ENCODE measurements at places on chromosomes 6 and 20.
A peak's percentile ranks its signal among the peaks of the same experiment; 100 is the strongest.

DNA sequence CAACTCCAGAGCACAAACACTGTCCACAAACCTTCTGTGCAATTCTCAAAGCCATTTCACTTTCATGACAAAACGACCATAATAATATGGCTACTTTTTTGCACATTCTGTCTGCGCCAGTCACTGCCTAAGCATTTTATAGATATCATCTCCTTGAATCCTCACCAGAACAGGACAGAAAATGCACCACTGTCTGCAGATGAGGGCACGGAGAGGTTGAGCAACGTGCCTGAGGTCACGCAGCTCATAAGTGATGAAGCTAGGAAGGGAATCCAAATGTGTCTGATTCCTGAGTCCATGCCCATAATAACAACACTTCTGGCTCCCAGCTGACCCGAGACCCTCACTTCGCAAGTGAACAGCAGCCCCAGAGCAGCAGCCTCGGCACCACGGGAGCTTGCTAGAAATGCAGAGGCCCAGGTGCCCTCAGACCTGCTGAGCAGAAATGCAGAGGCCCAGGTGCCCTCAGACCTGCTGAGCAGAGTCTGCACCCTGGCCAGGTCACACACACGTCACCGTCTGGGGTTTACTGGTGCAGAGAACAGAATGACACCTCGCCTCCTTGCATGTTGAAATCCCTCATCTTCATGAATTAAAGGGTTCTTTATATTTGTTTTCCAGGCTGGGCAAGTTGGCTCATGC is 265.2 kb downstream of the BMP7 start:
- DNase-seq = no peak

GRCh38 chr20:24673678-24674570 is 204.5 kb downstream of the SYNDIG1 start:
- no peak for DNase-seq

DNA sequence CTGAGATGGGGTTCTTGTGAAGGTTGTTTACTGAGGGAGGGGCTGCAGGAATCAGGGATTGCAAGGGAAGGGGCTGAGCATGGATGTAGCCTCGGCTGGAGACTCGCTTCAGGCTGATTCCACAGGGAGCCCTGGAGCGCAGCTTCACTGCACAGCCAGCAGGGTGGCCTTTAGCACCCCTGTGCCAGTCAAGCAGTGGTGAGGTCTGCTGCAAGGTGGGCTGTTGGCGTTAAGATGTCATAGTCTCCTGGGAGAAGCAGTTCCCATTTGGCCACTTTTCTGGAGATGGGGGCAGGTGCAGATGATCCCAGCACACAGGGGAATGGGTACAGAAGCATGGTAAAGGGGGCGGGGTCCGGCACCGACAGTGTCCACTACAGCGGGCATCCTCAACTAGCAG is 126.3 kb downstream of the TOX2 start:
- no peak for DNase-seq

- DNase-seq = no peak
Observed at GRCh38 chr20:17987988-17988387, 19.2 kb downstream of the MGME1 start.

DNA sequence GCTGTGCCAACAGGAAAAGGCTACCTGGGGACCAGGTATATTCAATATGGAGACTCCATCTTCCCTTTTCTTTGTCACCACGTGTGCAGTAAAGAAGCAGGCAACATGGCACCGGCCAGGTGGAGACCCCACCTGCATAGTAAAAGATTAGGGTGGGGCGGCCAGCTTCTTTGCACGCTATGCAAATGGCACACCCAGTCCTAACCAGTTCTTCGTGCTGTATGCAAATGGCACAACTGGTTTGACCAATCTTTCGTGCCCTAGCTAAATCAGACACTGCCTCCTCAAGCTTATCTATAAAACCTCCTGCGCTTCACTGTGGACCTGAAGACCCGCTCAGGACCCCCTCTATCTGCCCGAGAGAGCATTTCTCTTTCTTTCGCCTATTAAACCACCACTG is 88.8 kb upstream of the EZR start:
- no peak for DNase-seq

GRCh38 chr20:362271-363254 is 15.7 kb downstream of the NRSN2 start:
- DNase-seq = no peak

DNA sequence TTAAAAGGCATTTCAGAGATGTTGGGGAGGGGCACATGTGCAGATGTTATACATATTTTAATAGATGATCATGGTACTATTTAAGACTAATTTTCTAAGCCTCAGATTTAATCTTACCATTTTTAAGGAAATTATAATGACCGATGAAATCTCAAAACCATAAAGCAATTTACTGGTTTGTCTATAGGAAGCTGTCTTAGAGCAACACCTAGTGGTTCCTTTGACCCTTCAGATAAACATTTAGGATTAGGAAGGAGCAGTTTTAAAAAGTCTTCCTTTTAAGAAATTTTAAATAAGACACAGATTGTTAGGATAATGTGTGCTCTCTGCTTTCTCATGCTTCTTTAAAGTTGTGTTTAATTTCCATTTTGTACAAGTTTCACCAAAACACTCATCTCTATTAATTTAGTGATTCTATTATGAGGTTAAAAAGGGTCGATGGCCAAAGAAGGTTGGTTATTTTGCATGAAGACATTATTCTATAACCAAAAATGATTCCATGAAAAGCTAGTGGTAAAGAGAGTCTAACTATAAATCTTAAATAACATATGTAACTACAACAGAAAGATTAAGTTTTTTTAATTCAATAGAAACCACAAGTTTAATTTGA is 376.4 kb downstream of the HACE1 start:
- no peak for DNase-seq

DNA sequence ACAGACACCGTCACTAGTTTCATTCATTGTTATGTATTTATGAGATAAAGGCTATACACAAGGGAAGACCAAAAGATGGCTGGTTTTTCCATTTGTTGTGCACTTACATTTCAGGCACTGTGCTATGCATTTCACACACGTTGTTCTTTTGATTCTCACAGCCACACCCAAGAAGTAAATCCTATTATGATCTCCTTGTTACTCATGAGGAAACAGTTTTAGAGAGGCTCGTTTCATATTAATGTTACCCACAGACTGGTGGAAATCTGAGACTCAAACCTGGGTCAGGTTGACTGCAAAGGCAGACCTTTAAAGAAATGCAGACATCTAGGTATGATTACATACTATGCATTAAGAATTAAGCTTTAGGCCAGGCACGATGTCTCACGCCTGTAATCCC is 34.9 kb downstream of the SHLD1 start:
- no peak for DNase-seq

DNA sequence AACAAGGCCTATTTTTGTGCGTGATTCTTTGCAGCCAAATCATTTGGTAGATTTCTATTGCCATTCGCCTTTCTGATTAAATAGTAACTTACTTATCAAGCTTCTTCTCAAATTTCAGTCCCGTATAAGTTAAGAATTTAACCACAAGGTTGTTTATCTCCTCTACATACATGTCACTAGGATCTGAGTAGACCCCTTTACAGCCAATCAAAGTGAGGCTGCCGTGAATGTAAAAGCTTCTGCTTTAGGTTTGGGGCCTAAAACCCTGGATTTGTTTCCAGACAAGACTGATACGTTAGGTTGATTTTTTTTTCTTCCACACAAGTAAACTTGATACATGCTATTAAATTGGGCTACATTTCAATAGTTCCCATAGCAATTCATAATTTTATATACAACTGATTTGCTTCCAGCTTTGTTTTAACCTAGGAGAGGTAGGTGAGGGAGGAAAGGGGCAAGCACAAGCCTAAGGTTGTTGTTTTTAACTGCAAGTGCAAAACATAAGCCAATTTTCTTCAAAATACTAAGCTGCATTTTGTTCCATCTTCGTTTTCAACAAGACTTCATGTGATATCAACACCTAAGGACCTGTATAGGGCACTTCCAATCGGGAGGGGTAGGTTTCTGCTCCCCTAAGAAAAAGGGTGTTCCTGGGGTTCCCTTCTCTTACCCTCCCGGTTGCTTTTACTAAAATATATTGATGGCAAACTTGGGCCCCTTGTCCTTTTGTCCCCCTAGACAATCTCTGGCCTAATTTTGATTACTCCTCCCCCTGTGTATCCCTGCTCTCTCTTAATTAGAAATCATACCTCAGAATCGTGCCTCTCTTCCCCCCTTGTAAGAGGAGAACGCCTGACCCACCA is 1.7 kb downstream of the RANBP9 start:
- peak; percentile 70 for DNase-seq

DNA sequence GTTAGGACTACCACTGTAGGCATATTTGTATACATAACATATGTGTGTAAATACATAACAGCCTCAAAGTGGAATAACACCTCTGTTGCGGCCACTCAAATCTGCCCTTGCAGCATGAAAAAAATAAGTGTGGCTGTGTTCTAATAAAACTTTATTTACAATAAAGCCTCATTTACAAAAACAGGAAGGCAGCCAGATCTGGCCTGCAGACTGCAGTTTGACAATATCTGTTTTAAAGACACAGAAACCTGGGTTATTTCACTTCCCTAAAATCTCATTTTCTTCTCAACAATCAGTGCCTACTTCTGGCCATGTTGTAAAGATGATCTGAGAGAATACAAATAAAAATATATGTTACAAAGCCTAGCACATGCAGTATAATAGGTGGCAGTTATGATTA is 53.9 kb upstream of the SCML4 start:
- DNase-seq = no peak

DNA sequence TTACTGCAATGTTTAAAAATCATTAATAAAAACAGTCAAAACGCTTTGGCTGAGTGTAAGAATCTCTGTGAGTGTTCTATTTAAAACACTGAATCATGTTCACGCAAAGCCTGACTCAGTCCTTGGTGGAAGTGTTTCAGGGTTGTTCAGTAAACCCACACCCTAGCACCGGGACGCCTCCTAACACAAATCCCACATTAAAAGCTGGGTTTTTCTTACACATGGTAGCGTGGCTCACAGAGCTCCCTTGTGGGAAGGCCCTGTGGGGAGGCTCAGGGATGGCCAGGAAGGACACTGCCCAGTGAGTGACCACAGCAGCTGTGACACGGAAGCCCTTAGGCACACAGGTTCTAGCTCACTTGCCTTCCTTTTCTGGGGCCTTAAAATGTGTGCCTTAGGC is 80.2 kb downstream of the GMPR start:
- DNase-seq = no peak

- no peak for DNase-seq
Observed at GRCh38 chr6:1620504-1621069, 10.9 kb downstream of the FOXC1 start.

DNA sequence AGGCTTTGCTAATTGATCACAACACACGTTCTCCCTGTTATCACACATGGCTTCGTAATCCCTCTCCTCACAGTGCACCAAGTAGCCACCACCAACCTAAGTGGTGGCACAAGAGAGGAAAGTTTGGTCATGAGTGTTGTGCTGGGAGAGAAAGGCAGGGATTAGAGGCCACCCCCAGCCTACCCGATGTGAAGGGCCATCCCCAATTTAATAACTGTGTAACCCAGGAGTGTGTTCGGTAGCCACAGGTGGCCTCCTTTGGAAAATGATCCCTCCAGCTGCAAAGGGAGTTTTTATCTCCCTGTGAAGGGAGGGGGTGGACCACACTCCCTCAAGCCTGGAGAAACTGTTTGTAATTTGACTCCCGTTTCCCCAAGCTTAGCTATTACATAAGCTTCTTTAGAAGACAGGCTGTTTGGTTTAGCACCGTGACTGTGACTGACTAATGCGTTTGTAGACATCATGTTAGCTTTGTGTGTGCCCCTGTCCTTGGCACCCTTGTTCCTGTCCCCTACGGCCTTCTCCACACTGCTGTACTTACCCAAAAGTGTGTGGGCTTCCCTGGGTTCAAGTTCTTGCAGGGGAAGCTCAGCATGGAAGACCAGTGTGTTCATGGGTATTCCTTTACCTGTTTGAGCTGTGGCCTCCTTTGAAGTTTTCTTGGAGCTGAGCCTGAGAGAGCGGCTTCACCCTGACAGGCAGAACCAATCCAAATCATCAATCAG is 20.6 kb downstream of the PPP1R16B start:
- DNase-seq = no peak

GRCh38 chr6:135546680-135547418 is 49.3 kb upstream of the AHI1 start:
- DNase-seq = no peak

- no peak for DNase-seq
Observed at GRCh38 chr6:152423216-152424103, 213.7 kb downstream of the SYNE1 start.

DNA sequence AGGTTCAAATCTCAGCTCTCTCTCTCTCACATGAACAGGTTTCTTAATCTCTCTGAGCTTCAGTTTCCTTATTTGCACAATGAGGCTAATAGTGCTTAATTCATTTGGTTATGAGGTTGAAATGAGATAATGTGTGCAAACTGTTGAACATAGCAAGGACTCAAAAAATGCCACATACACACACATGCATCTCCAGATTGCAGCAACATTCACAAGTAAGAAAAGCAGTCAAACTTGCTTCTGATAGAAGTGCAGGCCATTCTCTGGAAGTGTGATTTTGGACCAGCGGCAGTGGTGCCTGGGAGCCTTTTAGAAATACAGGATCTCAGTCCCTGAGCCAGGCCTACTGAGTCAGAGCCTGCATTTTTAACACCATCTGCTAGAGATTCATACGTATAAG is 25.7 kb downstream of the GSTA4 start:
- no peak for DNase-seq

- no peak for DNase-seq
Observed at GRCh38 chr6:76004202-76004601, 68.3 kb downstream of the IMPG1 start.

- no peak for DNase-seq
Observed at GRCh38 chr20:38426006-38426897, 8.9 kb downstream of the SNHG17 start.

- DNase-seq = no peak
Observed at GRCh38 chr6:107495971-107496370, 6.1 kb downstream of the SOBP start.

GRCh38 chr6:16338577-16339264 is 100.3 kb downstream of the GMPR start:
- DNase-seq = no peak

GRCh38 chr20:41446456-41446855 is 79.8 kb upstream of the EMILIN3 start:
- DNase-seq = no peak

DNA sequence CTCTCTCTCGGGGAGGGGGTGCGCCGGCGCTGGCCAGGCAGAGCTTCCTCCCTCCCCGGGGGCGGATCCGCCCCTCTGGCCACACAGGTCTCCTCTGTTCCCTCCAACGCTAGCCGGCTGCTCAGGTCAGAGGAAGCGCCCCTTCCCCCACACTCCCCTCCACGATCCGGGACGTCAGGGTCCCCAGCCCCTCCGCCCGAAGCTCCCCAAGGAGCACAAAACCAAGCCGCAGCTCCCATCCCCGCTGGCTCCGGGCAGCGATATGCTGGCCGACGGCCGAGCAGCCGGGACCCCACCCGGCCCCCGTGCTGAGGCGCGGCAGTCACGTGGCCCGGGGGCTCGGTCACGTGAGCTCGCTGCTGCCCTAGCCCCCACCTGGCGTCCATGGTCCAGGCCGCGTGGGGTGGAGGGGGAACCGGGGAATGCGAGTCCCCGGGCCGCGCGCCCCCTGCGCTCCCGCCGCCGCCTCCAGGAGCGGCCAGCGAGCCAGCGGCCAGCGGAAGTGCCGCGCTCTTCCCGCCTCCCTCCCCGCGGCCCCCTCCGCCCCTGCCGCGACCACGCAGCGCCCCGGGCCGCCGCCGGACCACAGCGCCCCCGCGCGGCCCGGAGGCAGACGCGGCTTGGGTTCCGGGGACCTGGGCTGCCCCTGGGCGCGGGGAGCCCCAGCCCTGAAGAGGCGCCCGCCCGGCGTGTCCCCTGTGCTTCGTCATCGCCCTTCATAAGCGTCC is at the start of gene SLC35B2:
Gene SLC35B2 (minus strand): TSS at position 504 of the 728 bp plus-strand sequence. CDS start 118 bp downstream, at position 386.
- DNase-seq = peak; percentile 56
